CD4-positive, alpha-beta T cell (primary cell): ENCODE measurements at places on chromosomes 16 and 17.

DNA sequence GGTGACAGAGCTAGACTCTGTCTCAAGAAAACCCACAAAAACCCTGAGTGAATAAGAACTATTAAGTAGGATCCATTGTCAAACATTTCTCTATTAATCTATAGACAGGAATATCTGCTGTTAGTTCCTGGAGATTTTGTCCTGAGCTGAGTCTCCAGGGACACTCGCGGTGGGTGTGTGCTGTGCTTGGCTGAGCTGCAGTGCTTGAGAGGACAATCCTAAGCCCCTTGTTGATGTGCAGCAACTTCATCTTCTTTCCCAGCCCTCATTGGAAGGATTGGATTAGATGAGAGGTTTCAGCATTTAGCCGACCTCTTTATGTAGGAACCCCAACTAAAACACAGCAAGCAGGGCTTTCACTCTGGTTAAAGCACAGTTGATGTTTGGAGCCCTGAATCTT lies 33.3 kb downstream of the NDEL1 start:
- DNase-seq = no peak

GRCh38 chr16:72073560-72074230 lies 10.7 kb downstream of the HPR start:
- DNase-seq = no peak

DNA sequence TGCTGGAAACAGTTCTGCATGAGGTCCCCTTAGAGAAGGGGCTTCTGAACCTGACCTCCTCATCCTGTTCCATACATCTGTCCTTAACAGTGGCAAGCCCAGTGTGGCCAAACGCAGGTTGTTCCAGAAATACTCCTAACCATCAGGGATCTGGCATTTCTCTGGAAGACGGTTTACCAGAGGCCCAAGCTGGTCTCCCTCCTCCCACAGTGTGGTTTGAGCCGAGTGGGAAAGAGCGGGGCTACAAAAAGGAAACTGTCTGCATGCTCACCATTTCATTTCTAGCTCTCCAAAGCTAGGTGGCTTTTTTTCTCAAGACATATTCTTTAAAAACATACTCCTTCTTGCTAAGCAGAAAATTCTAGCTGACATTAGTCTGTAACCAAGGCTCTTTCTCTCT lies 6.0 kb downstream of the MXRA7 start:
- no peak for DNase-seq

GRCh38 chr17:76484228-76484725 lies 16.9 kb downstream of the AANAT start:
- no peak for DNase-seq

- no peak for DNase-seq
Observed at GRCh38 chr17:7195971-7196370, 16.8 kb upstream of the ASGR1 start.

DNA sequence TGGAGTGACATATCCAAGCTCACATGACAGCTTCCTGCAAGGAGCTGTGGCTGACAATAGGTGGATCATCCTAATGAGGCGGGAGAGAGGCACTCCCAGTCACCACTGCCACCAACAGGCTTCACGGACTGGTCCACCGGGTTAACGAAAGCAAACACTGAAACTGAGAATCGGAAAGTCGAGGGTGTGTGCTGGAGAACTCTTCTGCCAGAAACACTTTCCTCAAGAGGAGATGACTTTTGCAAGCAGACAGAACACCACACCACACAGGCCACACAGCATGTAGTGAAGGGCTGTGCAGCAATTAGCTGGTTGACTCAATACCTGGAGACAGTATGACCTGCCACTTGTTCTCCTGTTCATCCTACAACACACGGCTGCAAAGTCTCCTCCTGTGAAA lies 53.0 kb upstream of the DNAJA2 start:
- DNase-seq = no peak

GRCh38 chr16:87169509-87169995 lies 147.6 kb downstream of the C16orf95 start:
- no peak for DNase-seq

GRCh38 chr17:8542599-8543502 lies 87.7 kb downstream of the MYH10 start:
- no peak for DNase-seq

GRCh38 chr16:85891033-85891775 lies 7.8 kb upstream of the IRF8 start:
- no peak for DNase-seq

DNA sequence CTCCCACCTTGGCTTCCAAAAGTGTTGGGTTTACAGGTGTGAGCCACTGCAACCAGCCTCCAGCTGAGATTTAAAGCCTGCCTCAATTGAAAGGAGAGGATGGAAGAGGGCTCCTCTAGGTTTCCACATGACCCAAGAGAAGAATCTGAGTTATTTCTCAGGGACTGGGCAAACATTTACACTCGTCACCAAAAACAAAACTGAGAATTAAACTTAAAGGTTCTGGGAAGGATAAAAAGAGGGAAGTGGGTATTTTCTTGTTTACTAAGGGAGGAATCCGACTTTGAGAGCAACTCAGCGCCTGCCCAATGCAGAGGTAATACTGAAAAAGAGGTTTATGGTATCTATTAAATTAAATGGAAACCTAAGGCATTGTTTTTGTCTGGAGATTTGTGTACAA lies 13.3 kb downstream of the HOXB1 start:
- no peak for DNase-seq

DNA sequence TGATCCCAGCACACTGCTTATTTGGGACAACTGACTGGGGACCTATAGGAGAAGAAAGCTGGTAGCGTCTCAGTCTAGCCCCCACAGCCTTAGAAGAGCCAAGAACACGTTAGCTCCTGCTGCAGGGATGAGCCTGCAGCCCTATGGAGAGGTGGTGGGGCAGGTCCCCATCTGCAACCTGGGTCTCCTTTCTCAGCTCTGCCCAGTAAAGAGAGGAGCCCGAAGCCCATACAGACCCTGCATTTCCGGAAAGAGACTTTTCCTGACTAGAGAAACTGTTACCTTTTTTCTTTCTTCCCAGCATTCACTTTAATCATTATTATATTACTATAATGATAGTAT lies 788 bp downstream of the METTL22 start:
- DNase-seq = no peak
